ENCODE measurements at places on chromosomes 2 and 18.

DNA sequence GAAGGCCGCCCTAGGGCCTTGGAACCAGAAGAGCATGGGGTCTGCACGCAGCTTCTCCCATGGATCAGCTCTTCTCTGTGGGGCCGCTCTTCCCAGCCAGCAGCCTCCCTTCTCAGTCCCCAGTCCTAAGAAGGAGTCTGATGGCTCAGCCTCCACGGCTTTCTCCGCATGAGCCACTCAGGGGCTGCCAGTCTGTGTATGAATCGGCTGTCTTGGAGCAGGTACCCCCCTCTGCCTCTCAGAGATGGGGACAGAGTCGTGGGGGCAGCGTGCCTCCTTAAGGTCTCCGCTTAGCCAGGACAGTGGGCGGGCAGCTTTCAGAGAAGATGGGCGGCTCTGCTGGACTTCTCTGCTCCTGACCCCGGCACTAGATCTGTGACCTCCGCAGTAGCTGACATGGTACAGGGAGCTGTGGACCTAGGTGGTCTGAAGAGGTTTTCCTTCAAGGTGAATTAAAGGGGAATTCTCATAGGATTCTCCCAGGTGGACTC, 21.6 kb downstream of the INPP5D start:
- no peak for DNase-seq

DNA sequence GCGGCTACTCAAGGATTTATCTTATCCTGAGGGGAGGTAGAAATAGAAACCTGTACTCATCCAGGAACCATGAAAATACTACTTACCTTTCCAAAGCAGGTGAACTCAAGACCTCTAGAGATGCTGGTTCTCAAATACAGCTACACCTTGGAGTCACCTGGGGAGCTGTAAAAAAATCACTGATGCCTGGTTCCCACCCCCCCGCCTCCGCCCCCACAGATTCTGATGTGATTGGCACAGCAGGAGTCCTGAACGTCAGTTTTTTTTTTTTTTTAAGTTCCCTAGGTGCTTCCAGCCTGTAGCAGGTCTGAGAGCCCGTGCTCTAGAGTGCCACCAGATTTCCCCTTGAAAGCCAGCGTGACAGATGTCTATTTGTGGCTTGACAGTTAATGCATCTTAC, 113.6 kb downstream of the MRO start:
- DNase-seq: no peak

DNA sequence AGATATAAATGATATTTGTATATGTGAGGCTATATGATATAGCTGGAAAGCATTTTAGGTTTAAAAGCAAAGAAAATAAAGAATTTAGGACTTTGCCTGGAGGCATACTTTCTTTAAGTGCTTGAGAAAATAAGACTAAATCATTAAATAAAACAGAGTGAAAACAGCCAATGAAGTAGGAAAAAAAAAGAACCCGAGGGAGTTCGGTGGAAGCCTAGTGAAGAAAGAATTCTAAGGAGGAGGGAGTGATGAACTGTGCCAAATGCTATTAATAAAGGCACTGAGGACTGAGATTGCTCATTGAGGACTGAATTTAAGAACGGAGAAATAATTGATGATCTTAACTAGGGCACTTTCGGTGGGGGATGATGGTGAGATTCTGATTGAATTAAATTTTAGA, 573.5 kb downstream of the DSC3 start:
- no peak for DNase-seq

- DNase-seq: no peak
Measured at GRCh38 chr18:36856815-36857214, 27.9 kb downstream of the KIAA1328 start.

DNA sequence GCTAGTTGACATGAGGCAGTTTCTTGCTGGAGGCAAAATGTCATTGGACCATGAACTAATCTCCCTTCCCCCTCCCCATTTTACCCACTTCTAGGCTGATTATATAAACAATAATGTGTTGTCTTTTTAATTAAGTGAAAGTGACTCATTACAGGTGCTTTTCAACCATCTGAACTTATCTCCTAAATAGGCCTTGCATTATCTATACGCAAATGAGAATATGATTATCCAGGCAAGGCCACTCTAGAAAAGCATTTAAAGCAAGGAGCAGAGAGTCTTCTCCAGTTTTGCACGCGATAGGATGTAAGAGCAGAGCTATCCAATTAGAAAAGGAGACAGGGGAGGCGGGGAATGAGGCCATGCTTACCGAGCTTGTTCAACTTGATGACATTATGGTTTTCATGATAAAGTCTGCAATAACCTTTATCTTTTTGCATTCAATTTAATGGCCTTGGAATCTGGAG, 286.1 kb upstream of the SIX3 start:
- DNase-seq: no peak

GRCh38 chr2:7977981-7978380, 703.9 kb upstream of the ID2 start:
- no peak for DNase-seq

- no peak for DNase-seq
Measured at GRCh38 chr2:46643951-46644350, 164.6 kb downstream of the TMEM247 start.

- no peak for DNase-seq
Measured at GRCh38 chr2:166137331-166137730, 9.5 kb upstream of the SCN1A start.

All from SK-N-MC (cell line).